ENCODE measurements at places on chromosomes 12 and 14.

- DNase-seq = no peak
These were observed 712.6 kb downstream of the SLC16A7 start for GRCh38 chr12:60308366-60308991.

DNA sequence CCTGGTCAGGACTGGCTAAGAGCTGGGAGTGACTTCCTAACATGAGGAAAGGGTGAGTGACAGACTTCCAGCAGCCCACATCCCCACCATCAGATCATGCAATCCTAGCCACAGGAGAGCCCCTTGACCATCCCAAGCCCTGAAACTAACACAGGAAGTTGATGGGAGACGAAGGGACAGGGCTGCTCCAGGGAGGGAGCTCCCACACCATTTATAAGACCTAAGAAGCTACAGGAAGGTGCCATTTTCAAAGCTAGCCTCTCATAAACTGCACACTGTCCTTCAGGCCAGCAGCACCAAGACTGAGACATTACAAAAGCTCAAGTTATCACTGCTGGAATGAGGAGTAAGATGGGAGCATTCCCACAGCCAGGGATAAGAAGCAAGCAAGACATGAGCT, 19.4 kb downstream of the SLC25A21 start:
- DNase-seq = no peak

DNA sequence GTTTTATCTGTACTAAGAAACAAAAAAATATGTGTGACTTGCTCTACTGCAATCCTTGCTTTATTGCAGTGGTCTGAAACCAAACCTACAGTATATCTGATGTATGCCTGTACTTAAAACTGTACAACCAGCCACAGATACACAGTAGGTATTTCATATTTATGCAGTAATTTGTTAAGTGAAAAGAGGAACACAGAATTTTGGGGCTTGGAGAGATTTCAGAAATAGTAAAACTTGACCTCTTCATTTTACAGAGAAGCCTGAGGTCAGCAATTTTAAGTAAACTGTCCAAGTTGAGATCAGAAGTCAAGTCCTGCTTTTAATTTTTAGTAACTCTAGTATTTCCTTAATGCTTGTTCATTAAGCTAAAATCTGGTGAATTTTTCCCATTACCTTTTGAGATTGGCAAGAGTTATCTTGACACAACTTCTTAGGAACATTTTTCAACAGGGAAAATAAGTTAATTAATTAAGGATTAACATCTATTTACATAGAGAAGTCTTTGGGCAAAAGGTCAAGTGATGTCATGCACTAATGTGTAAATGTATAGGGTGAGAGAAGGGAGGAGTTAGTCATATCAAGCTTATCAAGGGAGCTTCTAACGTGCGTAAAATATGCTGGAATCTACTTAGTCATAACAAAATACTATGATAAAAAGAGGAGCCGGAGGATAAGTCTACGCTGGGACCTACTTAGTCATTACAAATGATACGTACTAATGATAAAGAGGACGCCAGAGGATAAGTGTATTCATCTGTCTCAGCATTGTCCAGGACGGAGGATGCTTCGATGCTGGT, 66.0 kb upstream of the GTF2A1 start:
- DNase-seq = no peak

DNA sequence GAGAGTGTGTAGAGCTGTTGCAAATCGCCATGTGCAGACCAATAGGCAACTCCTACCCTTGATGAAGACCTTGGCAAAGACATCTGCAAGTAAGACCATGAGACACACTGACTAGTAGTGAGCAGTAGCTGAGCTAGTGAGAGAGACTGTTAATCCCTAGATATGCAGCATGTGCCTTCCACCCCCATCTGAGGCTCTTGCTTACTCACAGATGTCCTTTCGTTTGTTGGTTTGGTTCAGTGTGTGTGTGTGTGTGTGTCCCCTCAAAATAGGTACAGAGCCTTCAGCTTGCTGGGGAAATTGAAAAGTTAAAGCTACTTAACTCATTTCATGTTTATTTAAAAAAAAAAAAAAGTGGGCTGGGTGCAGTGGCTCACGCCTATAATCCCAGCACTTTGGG, 37.6 kb downstream of the MYF5 start:
- DNase-seq = no peak

- DNase-seq = no peak
These were observed 940.2 kb downstream of the GALC start for GRCh38 chr14:87052646-87053225.

GRCh38 chr14:95490727-95491451, 25.6 kb downstream of the SYNE3 start:
- DNase-seq = no peak

DNA sequence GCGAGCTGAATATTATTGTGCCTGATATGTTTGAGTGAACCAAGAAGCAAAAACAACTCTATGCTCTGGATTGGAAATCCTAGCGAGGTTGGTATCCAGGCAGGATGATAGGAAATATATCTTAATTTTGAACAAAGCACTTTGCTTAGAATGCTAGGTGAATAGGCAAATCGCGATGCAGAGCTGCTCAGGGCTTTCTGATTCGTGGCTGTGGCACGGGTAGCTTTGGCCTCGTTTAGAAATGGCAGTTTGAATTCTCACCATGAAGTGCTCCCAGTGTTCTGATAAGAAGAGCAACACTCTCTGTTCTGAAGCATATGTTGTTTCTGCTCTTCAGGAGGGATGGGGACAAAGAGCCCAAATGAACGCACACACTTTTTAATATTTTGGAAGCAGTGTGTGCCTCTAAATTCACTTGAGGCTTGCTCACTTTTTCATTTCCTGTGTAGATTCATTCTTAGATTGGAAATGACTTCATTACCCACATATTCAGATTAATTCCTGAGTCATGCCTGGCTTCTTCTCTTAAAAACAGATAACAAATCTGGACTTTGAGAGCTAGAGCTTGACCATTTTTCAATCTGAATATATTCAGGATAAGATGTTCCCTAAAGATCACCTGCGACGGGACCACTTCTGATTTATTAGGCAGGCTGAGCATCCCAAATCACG, 200.9 kb downstream of the RPAP3 start:
- DNase-seq = no peak

- DNase-seq = no peak
These were observed 5.4 kb downstream of the VSIG10 start for GRCh38 chr12:118098401-118098800.

DNA sequence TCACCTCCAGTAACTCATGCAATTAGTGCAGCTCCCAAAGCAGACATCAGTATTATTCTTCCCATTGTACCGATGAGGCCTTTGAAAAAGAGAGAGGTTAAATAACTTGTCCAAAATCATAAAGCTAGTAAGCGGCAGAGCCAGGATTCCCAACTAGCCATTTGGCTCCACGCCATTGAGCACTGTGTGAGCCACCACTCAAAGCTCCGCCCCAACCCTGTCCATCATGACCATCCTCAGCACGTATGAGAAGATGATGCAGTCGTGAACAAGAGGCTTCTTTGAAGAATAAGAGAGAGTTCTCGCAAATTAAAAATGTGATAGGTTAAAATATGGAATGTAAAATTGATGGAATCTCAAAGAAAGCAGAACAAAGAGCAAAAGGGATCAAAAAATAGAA, 14.6 kb downstream of the CLMN start:
- DNase-seq = no peak

GRCh38 chr12:78146365-78146772, 315.7 kb downstream of the NAV3 start:
- no peak for DNase-seq

GRCh38 chr12:44863867-44864266, 12.2 kb downstream of the NELL2 start:
- DNase-seq = no peak

GRCh38 chr12:50980545-50980944, 28.2 kb downstream of the HIGD1C start:
- DNase-seq = no peak

DNA sequence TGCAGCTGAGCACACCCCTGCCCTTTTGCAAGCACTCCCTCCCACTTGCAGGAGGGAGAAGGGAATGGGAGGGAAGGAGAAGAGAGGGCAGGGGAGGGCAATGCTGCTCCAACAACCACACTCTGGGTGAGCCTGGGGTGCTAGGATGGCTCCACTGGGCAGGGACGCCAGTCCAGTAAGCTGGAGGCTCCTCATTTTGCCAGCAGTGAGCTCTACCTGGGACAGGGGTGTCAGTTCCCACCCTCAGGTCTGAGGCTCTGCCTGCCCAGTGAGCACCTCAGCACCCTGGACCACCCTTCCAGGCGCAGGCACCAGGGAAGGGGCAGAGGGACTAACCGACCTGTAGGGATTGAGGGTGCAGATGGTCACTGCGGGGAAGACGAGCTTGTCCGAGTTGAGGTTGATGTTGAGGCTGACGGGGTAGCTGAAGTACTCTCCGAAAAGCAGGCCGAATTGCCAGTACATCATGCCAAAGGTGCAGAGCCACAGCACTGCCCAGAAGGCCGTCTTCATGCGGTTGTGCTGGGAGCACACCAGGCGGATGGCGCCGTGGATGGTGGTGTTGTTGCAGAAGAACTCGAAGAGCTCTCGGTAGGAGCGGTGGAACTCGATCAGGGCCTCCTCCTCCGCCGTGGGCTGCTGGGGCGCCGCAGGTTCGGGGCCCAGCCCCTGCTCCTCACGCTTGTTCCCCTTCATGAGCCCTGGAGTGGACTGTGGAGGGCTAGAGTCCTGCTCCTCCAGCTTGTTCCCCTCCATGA, 1.2 kb downstream of the SCNN1A start:
- no peak for DNase-seq

- DNase-seq = no peak
These were observed 320.2 kb upstream of the SFSWAP start for GRCh38 chr12:131390412-131391334.

DNA sequence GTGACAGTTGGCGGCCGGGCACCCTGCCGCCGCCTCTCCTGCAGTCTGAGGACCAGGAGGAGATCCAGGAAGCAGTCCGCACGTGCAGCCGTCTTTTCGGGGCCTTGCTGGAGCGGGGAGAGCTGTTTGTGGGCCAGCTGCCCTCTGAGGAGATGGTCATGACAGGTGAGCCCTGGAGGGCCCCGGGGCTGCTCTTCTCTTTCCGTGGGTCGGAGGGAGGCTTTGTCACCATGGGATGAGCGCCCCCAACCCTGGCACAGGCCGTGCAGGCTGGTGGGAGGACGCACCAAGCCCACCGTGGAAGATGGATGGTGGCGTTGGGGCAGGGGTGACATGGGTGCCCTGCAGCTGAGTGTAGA, 532 bp downstream of the NOC4L start:
- DNase-seq = no peak

DNA sequence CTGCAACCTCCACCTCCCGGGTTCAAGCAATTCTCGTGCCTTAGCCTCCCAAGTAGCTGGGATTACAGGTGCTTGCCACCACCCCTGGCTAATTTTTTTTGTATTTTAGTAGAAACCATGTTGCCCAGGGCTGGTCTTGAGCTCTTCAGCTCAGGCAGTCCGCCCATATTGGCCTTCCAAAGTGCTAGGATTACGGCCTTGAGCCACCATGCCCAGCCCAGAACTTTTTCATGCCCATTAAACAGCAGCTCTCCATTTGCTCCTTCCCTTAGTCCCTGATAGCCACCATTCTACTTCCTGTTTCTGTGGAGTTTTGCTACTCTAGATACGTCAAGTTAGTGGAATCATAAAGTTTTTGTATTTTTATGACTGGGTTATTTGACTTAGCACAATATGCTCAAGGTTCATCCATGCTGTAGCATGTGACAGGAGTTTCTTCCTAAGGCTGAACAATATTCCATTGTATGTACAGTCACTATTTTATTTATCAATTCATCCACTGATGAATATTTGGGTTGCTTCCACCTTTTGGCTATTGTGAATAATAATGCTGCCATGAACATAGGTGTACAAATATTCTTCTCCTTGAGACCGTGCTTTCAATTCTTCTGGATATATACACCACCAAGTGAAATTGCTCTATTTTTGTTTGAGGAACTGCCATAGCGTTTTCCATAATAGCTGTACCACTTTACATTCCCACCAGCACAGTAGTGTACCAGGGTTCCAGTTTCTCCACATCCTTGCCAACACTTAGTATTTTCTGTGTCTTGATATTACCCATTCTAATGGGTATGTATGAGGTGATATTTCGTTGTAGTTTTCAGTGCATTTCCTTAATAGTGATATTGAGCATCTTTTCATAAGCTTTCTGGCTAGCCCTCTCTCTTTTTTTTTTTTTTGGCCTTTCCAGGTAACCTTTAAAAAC, 15.0 kb downstream of the ATF1 start:
- no peak for DNase-seq

DNA sequence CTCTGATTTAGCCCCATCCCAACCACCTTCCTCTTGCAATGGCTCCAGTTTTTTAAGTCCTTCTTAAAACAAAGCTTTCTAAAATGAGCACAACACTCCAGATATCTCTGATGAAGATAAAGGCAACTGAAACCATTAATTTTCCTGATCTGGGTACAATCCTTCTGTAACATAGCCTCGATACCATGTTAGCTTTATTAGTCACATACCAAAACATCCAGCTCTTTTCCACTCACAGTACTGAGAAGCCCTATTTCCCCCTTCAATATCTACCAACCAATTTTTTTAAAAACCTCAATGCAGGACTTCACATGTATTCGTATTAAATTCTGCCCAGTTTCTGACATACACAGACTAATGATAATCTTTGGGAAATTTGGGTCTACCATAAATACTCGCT, 105.9 kb downstream of the MED13L start:
- no peak for DNase-seq

GRCh38 chr12:27946421-27946820, 26.1 kb downstream of the PTHLH start:
- no peak for DNase-seq

- DNase-seq = no peak
These were observed 103.3 kb upstream of the CRY1 start for GRCh38 chr12:107196681-107197080.

- no peak for DNase-seq
These were observed 9.4 kb upstream of the GPR132 start for GRCh38 chr14:105074601-105075053.

Data from T follicular helper cell (primary cell).